Tibial artery (tissue), 4 donors: ENCODE measurements at places on chromosomes 16 and 17.
A peak's percentile ranks its signal among the peaks of the same experiment; 100 is the strongest.

DNA sequence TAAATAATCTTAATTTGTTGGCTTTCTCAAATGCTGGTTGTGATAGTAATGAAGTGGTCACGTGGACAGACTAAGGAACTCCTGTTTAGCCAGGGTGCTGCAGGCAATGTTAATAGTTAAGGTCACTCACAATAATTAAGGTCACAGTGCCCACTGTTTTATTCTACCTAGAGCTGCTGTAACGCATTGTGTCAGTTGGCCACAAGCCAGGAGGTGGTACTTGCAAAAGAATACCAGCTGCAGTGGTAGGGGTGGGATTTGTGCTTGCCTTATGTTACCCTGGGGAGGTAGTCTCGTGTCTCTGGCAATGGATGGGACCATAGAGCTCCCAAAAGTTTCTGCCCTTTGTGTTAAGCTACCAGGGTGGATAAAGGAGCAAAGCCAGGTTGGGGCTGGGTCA lies 969.1 kb upstream of the CDH8 start:
- no peaks in the 10 kb centered on the region for H3K4me1 ChIP-seq
- H3K27ac ChIP-seq = no peak overlapping the region
- no peak for DNase-seq

DNA sequence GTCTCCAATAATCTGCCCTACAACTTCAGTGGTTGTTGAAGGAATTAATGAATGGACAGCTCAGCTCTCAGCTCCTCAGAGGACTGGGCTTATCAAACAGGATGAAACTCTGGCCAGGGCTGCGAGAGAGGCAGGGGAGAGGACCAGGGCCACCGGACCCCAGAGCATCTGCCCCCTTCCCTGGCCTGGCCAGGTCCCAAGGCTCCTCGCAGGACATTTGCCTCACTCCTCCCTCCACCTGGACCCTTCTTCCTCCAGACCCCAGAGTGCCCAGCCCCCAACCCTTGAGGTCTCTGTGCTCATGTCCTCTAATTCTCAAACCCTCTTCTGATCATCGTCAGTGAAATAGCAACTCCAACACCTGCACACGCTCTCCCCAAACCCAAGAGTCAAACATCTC lies 3.7 kb downstream of the CD300C start:
- no peaks in the 10 kb centered on the region for H3K36me3 ChIP-seq
- no peaks in the 10 kb centered on the region for H3K4me1 ChIP-seq
- H3K27me3 ChIP-seq = peaks cover 11% of the 10 kb centered on the region
- H3K4me3 ChIP-seq = no peak overlapping the region
- DNase-seq = no peak

DNA sequence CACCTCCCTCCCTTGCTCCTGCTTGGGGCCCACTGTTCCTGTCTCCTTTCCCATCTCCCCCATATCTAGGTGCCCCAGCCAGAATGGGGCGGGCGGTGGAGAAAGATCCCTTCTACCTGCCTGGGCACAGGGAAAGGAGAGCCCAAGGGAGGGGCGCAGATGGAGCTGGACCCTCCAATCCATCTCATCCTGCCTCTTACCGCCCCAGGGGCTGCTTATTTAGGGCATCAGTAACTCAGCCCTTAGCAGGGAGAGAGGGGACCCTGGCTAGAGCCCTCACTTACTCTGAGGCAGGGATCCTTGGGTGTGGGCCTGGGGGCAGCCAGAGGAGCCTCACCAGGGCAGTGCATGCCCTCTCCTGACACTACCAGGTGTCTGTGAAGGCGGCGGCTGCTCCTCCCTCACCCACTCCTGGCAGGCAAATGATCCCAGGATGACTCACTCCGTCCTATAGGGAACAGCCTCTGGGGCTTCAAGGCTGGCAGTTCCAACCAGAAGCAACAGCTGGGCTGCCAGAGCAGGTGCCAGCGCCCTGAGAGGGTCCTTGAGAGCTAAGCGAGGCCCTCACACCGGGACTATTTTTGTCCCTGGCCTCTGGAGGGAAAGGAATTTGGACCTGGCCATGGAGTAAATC lies 16.3 kb upstream of the BCAR1 start:
- no peak overlapping the region for H3K4me3 ChIP-seq
- H3K27me3 ChIP-seq = no peaks in the 10 kb centered on the region
- H3K4me1 ChIP-seq = peaks cover under 1% of the 10 kb centered on the region
- H3K27ac ChIP-seq = peak overlapping the region; percentile 39

- no peak overlapping the region for H3K4me3 ChIP-seq
- peak overlapping the region; percentile 38 for H3K27ac ChIP-seq
- no peaks in the 10 kb centered on the region for H3K4me1 ChIP-seq
- no peak for DNase-seq
- H3K36me3 ChIP-seq = peaks cover 49% of the 10 kb centered on the region
Observed at GRCh38 chr16:11734653-11735043, 8.0 kb downstream of the TXNDC11 start.

DNA sequence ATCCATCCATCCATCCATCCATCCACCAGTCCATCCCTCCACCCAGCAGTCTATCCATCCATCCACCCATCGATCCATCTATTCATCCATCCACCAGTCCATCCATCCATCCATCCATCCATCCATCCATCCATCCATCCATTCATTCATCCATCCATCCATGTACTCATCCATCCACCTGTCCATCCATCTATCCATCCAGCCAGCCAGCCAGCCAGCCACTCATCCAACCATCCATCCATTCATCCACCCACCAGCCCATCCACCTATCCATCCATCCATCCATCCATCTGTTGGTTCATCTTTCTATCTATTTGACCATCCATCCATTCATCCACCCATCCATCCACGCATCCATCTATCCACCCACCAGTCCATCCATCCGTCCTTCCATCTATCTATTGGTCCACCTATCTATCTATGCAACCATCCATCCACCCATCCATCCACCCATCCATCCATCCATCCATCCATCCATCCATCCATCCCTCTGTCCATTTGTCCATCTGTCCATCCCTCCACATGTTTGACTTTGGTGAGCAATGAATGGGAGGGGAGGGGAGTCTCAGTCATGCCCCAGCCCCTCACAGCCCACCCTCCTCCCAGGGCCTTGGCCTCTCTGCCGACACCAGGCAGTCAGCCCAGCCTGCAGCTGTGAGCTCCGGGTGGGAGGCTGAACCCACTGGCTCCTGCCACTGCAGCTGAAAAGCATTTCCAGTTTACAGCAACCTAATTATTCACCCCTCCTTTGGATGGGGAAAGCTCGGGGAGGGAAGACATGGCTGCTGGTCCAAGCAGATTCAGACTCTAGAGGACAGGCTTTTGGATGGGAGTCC lies 38.1 kb upstream of the SSTR5 start:
- no peak overlapping the region for H3K4me3 ChIP-seq
- no peaks in the 10 kb centered on the region for H3K4me1 ChIP-seq

- no peak overlapping the region for H3K4me3 ChIP-seq
- DNase-seq = no peak
- no peaks in the 10 kb centered on the region for H3K27me3 ChIP-seq
- H3K36me3 ChIP-seq = peaks cover 40% of the 10 kb centered on the region
- H3K27ac ChIP-seq = no peak overlapping the region
- no peaks in the 10 kb centered on the region for H3K4me1 ChIP-seq
Observed at GRCh38 chr17:55413825-55414489, 7.7 kb downstream of the MMD start.

DNA sequence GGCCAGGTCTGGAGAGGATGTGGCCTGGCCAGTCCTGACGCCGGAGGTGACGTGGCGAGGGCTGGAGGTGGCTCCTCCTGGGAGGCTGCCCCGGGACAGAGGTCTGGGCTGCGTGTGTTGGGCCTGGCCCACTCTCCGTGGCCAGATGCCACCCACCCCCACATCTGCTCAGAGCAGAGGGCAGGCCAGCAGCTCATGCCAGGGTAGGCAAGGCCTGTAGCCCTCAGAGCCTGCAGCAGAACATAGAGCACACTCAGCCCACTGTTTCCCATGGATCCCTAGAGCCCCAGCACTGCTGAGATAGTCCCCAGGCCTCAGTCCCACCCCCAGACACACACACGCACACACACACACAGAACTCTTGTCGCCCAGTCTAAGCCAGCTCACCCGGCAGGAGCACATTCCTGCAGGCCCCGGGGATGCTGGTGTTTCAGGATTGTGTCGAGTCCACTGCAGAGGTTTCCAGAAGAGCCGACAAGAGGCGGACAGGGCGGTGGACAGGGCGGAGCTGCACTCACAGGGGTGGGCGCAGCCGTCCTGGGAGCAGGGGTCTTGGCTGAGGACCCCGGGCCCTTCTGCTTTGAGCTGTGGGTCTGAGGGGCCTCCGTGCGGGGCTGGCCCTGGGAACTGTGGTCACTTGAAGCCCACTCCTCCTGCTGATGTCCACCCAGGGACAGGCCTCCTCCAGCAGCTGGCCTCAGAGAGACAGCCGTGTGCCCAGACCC lies 33.4 kb downstream of the SOX8 start:
- H3K36me3 ChIP-seq = no peaks in the 10 kb centered on the region
- no peak overlapping the region for H3K4me3 ChIP-seq
- H3K4me1 ChIP-seq = peaks cover 12% of the 10 kb centered on the region
- no peak overlapping the region for H3K27ac ChIP-seq
- DNase-seq = peak; percentile 77

GRCh38 chr16:49280105-49280741 lies 1.4 kb downstream of the CBLN1 start:
- H3K27me3 ChIP-seq = no peaks in the 10 kb centered on the region
- DNase-seq = no peak
- no peaks in the 10 kb centered on the region for H3K36me3 ChIP-seq

DNA sequence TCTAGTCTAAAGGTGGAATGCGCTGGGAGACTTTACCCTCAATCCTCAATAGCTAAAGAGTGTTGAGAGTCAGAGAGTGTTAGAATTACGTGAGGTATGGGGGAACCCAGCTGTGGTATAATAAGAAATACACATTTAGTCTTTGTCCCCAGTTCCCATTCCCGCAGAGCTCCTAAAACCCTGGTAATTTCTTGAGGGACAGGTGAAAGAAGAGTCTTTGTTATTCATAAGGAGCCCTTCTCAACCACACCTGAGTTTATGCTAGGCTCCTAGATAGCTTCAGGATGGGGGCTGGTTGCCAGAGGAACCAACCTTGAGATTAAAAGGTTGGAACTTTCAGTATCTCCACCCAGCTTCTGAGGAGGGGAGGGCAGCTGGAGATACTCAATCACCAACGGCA lies 5.8 kb downstream of the ZNF18 start:
- peaks cover 45% of the 10 kb centered on the region for H3K36me3 ChIP-seq
- no peaks in the 10 kb centered on the region for H3K27me3 ChIP-seq
- DNase-seq = no peak
- peaks cover 3% of the 10 kb centered on the region for H3K4me1 ChIP-seq
- no peak overlapping the region for H3K27ac ChIP-seq
- no peak overlapping the region for H3K4me3 ChIP-seq

DNA sequence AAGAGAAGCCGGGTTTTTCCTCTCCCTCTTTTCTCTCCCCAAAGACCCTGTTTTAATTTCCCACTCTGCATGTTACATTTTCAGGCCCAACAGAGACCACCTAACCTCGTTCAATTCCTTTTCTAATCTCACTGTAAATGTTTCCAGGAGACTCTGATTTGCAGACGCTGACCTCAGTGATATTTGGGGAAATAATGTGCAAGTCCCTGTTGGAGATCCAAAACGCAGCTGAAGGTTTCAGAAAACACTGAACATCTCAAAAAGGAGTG lies 386.6 kb downstream of the NPIPA8 start:
- no peak overlapping the region for H3K27ac ChIP-seq
- H3K4me1 ChIP-seq = peaks cover 4% of the 10 kb centered on the region
- no peak for DNase-seq
- no peak overlapping the region for H3K4me3 ChIP-seq

DNA sequence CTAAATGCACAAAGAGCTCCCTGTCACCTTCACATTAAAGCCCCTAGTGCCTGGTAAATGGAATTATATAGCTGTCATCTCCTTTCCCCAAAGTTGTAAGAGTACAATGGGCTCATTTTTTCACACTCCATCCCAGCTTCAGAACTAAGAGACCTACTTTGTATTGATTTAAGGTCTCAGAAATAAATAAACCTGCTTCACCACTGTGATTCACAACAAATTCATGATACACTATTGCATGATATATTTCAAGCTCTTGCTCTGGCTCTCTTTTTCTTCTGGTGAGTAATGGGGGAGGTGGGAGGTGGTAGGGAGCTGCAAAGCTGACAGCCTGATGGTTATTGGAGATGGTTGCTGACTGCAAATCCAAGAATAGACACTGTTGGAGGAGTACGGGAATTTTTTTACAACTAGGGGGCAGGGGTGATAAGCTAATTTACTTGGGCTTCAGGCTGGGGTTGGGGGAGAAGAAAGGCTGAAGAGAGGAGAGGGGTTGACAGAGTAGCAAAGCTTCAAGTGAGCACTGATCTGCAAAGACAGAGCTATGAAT lies 189.9 kb downstream of the AATF start:
- DNase-seq = no peak
- H3K4me1 ChIP-seq = no peaks in the 10 kb centered on the region
- H3K27ac ChIP-seq = no peak overlapping the region
- no peaks in the 10 kb centered on the region for H3K36me3 ChIP-seq
- no peak overlapping the region for H3K4me3 ChIP-seq
- no peaks in the 10 kb centered on the region for H3K27me3 ChIP-seq

- H3K27ac ChIP-seq = peak overlapping the region; percentile 49
- H3K36me3 ChIP-seq = no peaks in the 10 kb centered on the region
- DNase-seq = no peak
- no peaks in the 10 kb centered on the region for H3K27me3 ChIP-seq
Observed at GRCh38 chr16:85391175-85391707, 221.9 kb upstream of the GSE1 start.

GRCh38 chr16:49332589-49333258 lies 40.9 kb upstream of the C16orf78 start:
- DNase-seq = no peak
- H3K36me3 ChIP-seq = no peaks in the 10 kb centered on the region
- no peak overlapping the region for H3K27ac ChIP-seq
- no peak overlapping the region for H3K4me3 ChIP-seq
- H3K4me1 ChIP-seq = no peaks in the 10 kb centered on the region

- no peak for DNase-seq
- H3K27me3 ChIP-seq = peaks cover 5% of the 10 kb centered on the region
- H3K27ac ChIP-seq = no peak overlapping the region
- no peaks in the 10 kb centered on the region for H3K36me3 ChIP-seq
Observed at GRCh38 chr17:73365906-73366623, 54.3 kb upstream of the CDC42EP4 start.

GRCh38 chr16:64657316-64658011 lies 464.4 kb downstream of the CDH11 start:
- H3K27ac ChIP-seq = no peak overlapping the region
- H3K4me1 ChIP-seq = no peaks in the 10 kb centered on the region
- no peaks in the 10 kb centered on the region for H3K27me3 ChIP-seq
- H3K36me3 ChIP-seq = no peaks in the 10 kb centered on the region
- H3K4me3 ChIP-seq = no peak overlapping the region

DNA sequence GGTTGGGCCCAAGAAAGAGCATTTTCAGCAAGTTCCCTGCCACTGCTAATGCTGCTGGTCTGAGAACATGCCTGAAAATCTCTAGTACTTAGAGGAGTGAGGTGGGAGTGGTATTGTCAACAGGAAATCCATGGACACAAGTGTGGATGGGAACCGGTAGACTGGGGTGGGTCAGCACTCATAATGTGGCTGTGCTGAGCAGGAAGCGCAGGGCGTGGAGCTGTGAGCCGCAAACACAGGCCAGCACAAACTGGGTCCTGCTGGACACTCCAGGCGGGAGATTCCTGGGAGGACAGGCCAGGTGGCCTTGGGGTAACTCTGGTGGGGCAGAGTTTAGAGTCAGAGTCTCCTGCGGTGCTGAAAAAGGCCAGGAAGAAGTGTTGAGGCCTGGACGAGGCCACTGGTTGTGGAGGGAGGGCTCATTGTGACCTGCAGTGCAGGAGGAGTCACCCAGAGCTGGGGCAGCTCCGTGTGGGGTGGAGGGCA lies 62.6 kb downstream of the BANP start:
- no peak overlapping the region for H3K4me3 ChIP-seq
- peaks cover 6% of the 10 kb centered on the region for H3K36me3 ChIP-seq
- DNase-seq = no peak

- H3K27ac ChIP-seq = no peak overlapping the region
- no peak overlapping the region for H3K4me3 ChIP-seq
- no peak for DNase-seq
- H3K4me1 ChIP-seq = no peaks in the 10 kb centered on the region
Observed at GRCh38 chr16:73921295-73921694, 375.3 kb upstream of the PSMD7 start.
